ENCODE measurements at places on chromosomes 4 and X. TPM values are rescaled to one million over a fixed set of nuclear protein-coding genes. Genes with fewer than 3 reads are reported as not detected.

Gene TMPRSS11D
- total RNA-seq = not detected

Gene RXFP1
- total RNA-seq = not detected

Gene RAB41
- total RNA-seq = not detected

Gene ERCC6L
- total RNA-seq = 12.2 TPM

Gene UCP1
- total RNA-seq = not detected

Gene CLGN
- total RNA-seq = 4.9 TPM

Gene FGFBP1
- 3.9 TPM for total RNA-seq

Gene HCFC1
- 41.8 TPM for total RNA-seq

Gene COX7B2
- not detected for total RNA-seq

Gene SLC4A4
- total RNA-seq = 1.8 TPM

Gene RAB9B
- total RNA-seq = not detected

Measured in A549 treated with Mapracorat at 1 μM for 4 hours (cell line).